Activated T-cell treated with anti-CD3 and anti-CD28 coated beads, Interleukin-2, amount 50 U/mL, for 72 hours (primary cell): ENCODE measurements at places on chromosomes 5 and 9.

DNA sequence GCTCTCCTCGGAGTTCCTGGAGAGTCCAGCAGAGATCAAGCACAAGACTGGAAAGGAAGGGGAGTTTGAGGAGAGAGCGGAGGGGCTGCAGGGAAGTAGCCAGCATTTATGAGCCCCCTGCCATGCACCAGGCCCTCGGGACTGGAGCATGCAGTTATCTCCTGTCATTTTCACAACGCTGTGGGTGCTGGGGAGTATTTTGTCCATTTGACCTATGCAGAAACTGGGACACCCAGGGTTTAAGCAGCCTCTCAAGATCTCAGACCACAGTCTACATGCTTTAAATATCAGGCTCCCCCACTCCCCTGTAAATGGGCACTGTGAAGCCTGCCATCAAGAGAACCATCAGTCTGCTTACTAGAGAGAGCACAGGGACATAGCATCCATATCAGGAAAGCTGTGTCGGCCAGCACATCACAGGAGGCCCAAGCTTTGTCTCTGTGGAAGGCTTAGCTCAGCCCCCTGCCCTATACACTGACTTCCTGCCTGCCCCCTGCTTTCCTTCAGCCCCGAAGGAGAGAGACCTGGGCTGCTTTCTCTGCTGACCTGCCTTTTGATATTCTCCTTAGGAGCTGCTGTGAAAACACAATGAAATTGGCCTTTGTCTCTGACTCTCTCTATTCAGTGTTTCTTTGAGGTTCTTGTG is 7.3 kb downstream of the FOXI1 start:
- no peak for DNase-seq

- no peak for DNase-seq
These were observed 20.3 kb upstream of the GRAMD2B start for GRCh38 chr5:126402621-126403555.

- DNase-seq: no peak
These were observed 372.7 kb downstream of the TMEM38B start for GRCh38 chr9:106066940-106067524.

GRCh38 chr9:11135851-11136250 is 523.0 kb upstream of the PTPRD start:
- no peak for DNase-seq

DNA sequence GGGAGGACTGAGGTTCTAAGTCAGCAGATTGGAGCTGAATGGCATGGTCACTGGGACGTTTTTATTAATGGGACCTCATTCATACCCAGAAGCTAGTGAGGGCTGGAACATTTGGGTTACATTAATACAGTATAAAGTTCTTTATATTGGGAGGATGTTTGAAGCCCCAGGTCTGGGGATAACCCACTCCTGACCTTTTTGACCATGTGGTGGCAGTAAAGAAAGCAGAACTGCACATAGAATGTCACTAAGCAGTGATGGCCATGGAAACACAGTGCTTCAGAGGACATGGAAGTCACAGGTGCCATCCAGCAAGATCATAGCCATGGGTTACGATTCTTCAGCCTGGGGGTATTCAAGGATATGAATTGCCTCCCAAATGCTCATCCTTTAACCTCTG is 176.0 kb downstream of the ATP10B start:
- DNase-seq: no peak

- DNase-seq: no peak
These were observed 226.9 kb downstream of the MAN2A1 start for GRCh38 chr5:109916481-109917153.

DNA sequence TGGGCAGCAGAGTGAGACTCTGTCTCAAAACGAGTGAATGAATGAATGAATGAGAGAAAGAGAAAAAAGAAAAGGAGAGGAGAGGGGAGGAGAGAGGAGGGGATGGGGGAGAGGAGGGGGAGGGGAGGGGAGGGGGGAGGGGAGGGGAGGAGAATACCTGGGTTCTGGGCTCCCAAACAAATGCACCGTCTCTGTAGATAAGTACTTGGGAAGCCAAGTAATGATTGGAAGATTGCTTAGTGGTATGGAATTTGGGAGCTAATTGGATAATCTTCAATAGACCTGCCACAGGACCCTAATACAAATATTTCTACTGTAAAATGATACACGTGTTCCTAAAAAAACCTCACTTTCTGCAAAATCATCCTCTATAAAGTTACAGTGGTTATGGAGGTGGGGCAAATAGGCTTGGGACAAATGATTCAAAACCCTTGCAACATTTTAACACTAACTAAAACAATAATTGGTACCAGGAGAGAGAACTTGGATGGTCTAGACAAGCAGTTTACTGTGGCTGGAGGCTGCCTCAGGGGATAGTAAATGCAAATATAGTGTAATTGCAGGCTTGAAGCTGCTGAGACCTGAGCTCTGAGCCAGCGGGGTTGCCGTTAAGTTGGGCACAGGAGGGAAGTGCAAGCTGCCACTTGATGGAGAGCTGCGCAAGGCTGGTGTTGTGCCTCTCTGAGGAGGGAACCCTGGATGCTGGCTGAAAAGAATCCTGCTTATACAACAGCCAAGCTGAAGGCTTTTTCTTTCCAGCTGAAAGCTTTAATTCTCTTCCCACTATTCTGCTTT is 3.5 kb downstream of the HEMGN start:
- no peak for DNase-seq

GRCh38 chr5:22776285-22776684 is 76.9 kb downstream of the CDH12 start:
- no peak for DNase-seq

- DNase-seq: no peak
These were observed 853.3 kb downstream of the MAT2B start for GRCh38 chr5:164358531-164359259.

DNA sequence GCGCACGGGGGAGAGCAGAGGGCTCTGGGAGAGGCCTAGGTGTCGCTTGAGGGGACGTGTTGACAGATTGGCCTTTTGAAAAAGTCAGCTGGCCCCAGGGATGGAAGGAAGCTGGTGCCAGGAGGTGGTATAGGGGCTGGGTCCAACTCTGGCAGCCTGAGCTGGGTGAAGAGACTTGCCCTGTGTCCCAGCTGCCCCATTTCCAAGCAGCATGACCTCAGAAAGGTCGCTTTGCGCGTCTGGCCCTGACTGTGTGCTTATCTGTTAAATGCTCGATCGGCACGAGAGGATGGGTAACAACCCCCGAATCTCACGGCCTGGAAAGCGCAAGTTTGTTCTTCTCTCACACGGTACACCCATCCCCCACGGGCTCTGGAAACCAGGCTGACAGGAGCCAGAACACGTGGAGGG is 31.2 kb upstream of the LAMC3 start:
- no peak for DNase-seq

DNA sequence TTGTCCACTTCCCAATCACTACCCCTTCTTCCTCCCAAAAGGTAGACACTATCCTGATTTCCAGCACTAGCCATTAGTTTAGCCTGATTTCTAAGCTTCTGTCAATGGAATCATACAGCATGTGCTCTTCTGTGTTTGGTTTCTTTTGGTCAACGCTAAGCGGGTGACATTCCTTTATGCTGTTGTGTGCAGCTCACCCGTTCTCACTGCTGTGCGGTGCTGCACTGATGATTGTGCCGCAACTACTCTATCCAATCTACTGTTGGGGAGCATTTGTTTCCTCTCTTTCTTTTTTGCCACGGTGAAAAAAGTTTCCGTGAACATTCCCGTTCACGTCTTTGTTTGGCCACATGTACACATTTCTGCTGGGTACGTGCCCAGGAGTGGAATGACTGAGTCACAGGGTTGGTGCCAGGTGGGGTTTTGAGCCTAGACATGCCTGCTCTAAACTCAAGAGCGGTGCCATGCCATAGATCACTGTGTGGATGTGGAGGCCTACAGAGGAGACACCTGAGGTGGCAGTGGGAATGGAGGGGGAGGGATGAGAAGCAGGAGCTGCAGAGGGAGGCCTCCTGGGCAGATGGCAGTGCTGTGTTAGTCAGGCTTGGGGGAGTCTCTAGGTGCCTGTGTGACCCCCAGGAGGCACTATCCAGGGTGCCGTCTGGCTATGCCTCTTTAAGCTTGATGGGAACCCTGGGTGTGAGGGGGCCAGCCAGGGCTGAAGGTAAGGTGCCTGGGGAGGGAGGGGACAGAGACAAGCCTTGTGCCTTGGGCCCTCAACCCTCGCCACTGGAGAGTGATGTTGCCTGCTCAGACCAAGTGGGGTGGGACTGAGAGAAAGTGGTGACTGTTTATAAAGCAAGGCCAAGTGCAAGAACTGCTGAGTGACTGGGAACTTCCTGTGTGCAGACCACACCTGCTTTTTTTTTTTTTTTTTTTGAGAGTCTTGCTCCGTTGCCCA is 11.4 kb upstream of the ANKRD33B start:
- no peak for DNase-seq

- DNase-seq: no peak
These were observed 5.8 kb downstream of the NDUFS6 start for GRCh38 chr5:1806974-1807373.
